ENCODE measurements at places on chromosomes 11 and 22.

DNA sequence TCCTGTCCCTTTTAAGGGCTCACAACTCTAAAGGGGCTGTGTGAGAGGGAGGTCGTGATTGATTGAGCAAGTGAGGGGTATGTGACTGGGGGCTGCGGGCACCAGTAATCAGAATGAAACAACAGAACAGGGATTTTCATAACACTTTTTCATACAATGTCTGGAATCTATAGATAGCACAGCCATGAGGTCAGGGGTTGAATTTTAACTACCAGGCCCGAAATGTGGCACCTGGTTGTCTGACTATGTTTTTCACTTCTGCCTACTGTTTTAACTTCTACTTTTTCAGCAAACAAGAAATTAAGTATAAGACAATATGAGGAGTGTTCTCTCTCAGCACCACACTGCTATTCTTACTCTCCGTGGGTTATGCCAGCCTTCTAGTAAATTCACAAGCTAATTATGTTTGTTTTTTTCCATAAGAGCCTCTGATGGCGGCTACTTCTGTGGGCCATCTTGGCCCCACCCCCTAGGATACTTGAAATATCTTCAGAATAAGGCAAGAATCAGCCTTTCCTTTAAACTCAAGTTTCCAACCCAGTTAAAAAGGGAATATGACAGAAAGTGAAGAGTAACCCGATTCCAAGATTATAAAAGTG is 552.8 kb upstream of the CHORDC1 start:
- no peak for DNase-seq

GRCh38 chr11:130635937-130636630 is 187.6 kb downstream of the ADAMTS15 start:
- no peak for DNase-seq

GRCh38 chr22:44091021-44091721 is 67.1 kb downstream of the PARVB start:
- peak; percentile 32 for DNase-seq

DNA sequence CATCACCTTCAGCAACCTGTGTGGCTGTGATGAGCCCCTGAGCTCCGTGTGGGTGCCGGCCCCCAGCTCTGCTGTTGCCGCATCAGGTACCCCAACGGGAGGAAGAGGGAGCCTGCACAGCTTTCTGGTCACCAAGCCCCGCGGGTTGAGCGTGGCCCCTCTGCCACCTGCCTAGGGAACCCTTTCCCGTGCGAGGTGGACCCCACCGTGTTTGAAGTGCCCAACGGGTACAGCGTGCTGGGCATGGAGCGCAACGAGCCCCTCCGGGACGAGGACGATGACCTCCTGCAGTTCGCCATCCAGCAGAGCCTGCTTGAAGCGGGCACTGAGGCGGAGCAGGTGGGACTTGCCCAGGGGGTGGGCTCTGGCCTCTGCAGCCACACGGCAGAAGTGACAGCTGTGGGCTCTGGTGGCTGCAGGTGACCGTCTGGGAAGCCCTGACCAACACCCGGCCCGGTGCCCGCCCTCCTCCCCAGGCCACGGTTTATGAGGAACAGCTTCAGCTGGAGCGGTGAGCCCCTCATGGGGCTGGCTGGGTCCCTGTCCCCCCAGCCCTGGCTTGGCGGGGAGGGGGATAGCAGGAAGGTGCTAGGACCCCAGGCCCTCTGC is 1.9 kb upstream of the SSH3 start:
- DNase-seq: no peak

- no peak for DNase-seq
These were observed 15.6 kb downstream of the TUB start for GRCh38 chr11:8096575-8096974.

Measured in naive thymus-derived CD4-positive, alpha-beta T cell (primary cell).